ENCODE measurements at places on chromosomes 7 and 10. TPM values are rescaled to one million over a fixed set of nuclear protein-coding genes. Genes with fewer than 3 reads are reported as not detected.

TMEM209 gene
- 52.9 TPM for total RNA-seq

GRCh38 chr7:154743206-154743605 lies 259.7 kb downstream of the PAXIP1 start:
- H3K4me1 ChIP-seq = no peaks in the 10 kb centered on the region
- no peak for DNase-seq
- H3K4me3 ChIP-seq = no peak overlapping the region
- H3K27me3 ChIP-seq = no peaks in the 10 kb centered on the region

DNA sequence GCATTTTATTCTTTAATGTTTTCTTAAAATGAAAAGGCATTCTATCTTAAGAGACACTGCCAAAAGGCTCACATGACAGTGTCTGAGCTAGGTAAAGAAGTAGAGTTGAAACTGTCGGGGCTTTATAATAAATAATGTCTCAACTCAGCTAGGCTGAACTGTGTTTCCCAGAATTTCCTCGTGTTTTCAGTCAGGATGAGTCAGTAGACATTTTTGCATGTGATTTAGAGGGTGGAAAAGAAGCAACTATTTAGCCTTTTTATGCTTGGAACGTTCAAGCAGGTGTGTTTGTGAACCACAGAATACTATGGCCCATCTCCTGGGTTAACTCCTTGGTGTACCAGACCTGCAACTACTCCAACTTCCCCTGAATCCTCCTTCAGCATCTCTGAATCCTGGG lies 23.4 kb upstream of the LIPA start:
- H3K36me3 ChIP-seq = no peaks in the 10 kb centered on the region
- DNase-seq = no peak
- no peaks in the 10 kb centered on the region for H3K4me1 ChIP-seq
- H3K4me3 ChIP-seq = no peak overlapping the region
- H3K27me3 ChIP-seq = peaks cover 45% of the 10 kb centered on the region

- peak overlapping the region; percentile 25 for H3K4me3 ChIP-seq
- peak; percentile 91 for DNase-seq
- H3K27me3 ChIP-seq = no peaks in the 10 kb centered on the region
- H3K36me3 ChIP-seq = peaks cover 42% of the 10 kb centered on the region
These were observed 25.8 kb upstream of the TMEM120A start for GRCh38 chr7:76020031-76020714.

GIMAP2 gene
- 28.2 TPM for total RNA-seq

EN2 gene
- total RNA-seq = not detected

GRCh38 chr10:25175527-25176420 lies 973 bp downstream of the GPR158 start:
- no peaks in the 10 kb centered on the region for H3K36me3 ChIP-seq
- H3K4me3 ChIP-seq = no peak overlapping the region
- DNase-seq = no peak
- peaks cover 32% of the 10 kb centered on the region for H3K27me3 ChIP-seq
- peaks cover 4% of the 10 kb centered on the region for H3K4me1 ChIP-seq

CRCP gene
- total RNA-seq = 37.2 TPM

- H3K36me3 ChIP-seq = peaks cover 91% of the 10 kb centered on the region
- no peaks in the 10 kb centered on the region for H3K27me3 ChIP-seq
- no peak for DNase-seq
- no peak overlapping the region for H3K27ac ChIP-seq
These were observed 9.6 kb downstream of the ZNF37A start for GRCh38 chr10:38103756-38104155.

CDH23 gene
- total RNA-seq = 1.3 TPM

GRCh38 chr7:115474137-115474536 lies 552.2 kb downstream of the MDFIC start:
- peaks cover 31% of the 10 kb centered on the region for H3K27me3 ChIP-seq
- peaks cover 6% of the 10 kb centered on the region for H3K4me1 ChIP-seq
- no peak for DNase-seq
- no peak overlapping the region for H3K27ac ChIP-seq
- no peak overlapping the region for H3K4me3 ChIP-seq

DNA sequence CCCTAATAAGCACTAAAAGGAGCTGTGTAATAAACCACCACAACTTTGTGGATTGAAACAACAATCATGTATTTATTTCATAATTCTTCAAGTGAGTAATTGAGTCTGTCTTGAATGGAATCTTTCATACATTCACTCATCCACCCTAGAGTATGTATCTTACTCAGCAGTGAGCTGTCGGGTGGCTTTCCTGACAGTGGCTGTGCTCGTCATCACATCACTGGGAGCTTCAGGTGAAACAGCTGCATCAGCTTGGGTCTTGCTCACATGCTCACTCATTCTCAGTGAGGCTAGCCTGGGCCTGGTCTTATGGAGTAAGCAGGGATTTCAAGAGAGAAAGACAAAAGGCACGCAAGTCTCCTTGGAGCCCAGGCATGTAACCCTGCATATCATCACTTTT lies 271.4 kb downstream of the POM121L12 start:
- H3K27me3 ChIP-seq = no peaks in the 10 kb centered on the region
- H3K4me1 ChIP-seq = no peaks in the 10 kb centered on the region
- no peaks in the 10 kb centered on the region for H3K36me3 ChIP-seq

GARIN1A gene
- total RNA-seq = 0.37 TPM

CNNM1 gene
- 0.28 TPM for total RNA-seq

MRPL43 gene
- total RNA-seq = 53.4 TPM

DNA sequence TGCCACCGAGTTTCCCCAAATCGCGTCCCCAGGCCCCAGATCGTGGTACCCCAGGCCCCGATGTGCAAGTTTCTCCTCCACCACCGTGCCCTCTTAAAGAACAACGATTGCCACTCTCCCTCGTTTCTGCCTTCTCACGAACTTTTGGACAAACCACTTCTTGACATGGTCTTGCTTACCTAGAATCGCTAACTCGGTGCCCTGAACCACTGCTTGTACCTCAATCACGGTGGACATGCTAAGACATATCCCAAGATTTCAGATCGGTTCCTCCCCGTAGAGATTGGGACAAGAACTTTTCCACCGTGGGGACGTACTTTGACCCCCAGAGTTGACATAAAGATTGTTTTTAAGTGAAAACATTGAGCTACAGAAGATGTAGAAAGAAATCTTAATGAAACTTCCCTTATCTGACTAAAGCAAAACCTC lies 477 bp upstream of the ZC3HAV1 start:
- peaks cover 24% of the 10 kb centered on the region for H3K4me1 ChIP-seq
- H3K27ac ChIP-seq = peak overlapping the region; percentile 92
- H3K4me3 ChIP-seq = peak overlapping the region; percentile 97
- H3K27me3 ChIP-seq = no peaks in the 10 kb centered on the region
- peaks cover 36% of the 10 kb centered on the region for H3K36me3 ChIP-seq
- DNase-seq = no peak

GPR85 gene
- total RNA-seq = not detected

GRCh38 chr10:53690524-53691240 lies 918.1 kb upstream of the MBL2 start:
- H3K36me3 ChIP-seq = no peaks in the 10 kb centered on the region
- no peak overlapping the region for H3K27ac ChIP-seq
- no peak for DNase-seq
- H3K4me3 ChIP-seq = no peak overlapping the region
- H3K4me1 ChIP-seq = no peaks in the 10 kb centered on the region
- H3K27me3 ChIP-seq = no peaks in the 10 kb centered on the region

IL6 gene
- total RNA-seq = 0.35 TPM

NUTM2B gene
- total RNA-seq = 0.91 TPM

DNA sequence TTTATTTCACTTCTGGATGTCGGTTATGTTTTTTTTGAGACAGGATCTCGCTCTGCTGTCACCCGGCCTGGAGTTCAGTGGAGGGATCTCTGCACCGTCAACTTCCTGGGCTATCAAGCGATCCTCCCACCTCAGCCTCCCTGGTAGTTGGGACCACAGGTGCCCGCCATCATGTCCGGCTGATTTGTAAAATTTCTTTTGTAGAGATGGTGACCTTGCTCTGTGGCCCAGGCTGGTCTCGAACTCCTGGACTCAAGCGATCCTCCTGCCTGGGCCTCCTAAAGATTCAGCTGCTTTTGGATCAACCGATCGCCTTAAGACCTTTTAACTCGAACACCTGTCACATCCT lies 606 bp upstream of the RABGEF1 start:
- peak overlapping the region; percentile 97 for H3K27ac ChIP-seq
- H3K4me1 ChIP-seq = peaks cover 24% of the 10 kb centered on the region
- H3K36me3 ChIP-seq = peaks cover 32% of the 10 kb centered on the region
- peak overlapping the region; percentile 97 for H3K4me3 ChIP-seq
- DNase-seq = no peak

- H3K4me1 ChIP-seq = peaks cover 20% of the 10 kb centered on the region
- peak; percentile 83 for DNase-seq
- H3K27me3 ChIP-seq = no peaks in the 10 kb centered on the region
- peaks cover 19% of the 10 kb centered on the region for H3K36me3 ChIP-seq
These were observed 289.3 kb downstream of the PTEN start for GRCh38 chr10:88152728-88153133.

DNA sequence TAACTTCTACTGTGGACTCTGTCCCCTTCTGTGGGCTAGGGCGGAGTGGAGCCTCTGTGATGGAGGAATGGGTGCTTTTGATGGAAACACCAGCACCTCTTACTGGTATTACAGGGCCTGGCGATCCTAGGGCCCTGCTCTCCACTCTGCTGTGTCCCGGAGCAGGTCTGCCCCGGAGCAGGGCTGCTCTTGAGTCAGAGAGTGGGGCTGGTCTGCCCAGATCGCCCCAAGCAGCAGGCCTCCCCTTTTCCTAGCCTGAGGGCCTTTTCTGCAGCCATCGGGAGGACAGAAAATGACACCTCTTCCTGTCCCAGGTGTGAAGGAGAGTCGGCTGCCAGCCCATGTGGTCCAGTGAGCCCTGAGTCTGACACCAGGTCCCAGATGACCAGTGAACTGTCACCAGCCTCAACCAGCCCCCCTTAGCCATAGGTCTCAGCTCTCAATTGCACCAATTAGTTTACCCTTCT lies 1.4 kb downstream of the ZNF282 start:
- peaks cover 2% of the 10 kb centered on the region for H3K27me3 ChIP-seq
- DNase-seq = no peak
- H3K4me3 ChIP-seq = peak overlapping the region; percentile 96
- H3K4me1 ChIP-seq = peaks cover 38% of the 10 kb centered on the region
- peak overlapping the region; percentile 96 for H3K27ac ChIP-seq
- peaks cover 50% of the 10 kb centered on the region for H3K36me3 ChIP-seq

- H3K4me3 ChIP-seq = no peak overlapping the region
- no peaks in the 10 kb centered on the region for H3K27me3 ChIP-seq
- no peaks in the 10 kb centered on the region for H3K36me3 ChIP-seq
- no peak for DNase-seq
These were observed 258.6 kb downstream of the CXCL12 start for GRCh38 chr10:44126291-44126717.

All from activated CD4-positive, alpha-beta T cell treated with anti-CD3 and anti-CD28 coated beads, Interleukin-2, amount 10 ng/mL, durations not matched to agents 24 days and 14 days (primary cell).